ENCODE measurements at places on chromosomes 11 and 22.

DNA sequence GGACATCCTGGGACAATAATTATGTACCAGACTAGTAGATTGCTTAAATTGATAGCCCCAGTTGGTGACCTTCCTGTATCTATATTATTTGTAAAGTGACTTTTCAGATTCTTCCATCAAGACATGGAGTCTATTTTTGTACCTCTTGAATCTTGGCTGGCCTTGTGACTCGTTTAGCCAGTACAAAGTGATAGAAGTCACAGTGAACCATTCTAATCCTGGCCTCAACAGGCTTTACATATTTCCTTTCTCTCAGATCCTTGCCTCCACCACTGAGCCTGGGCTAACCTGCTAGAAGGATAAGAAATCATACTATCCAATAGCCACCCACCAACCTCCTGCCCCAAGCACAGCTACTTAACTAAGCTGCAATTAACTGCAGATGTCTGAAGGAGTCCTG, 37.5 kb upstream of the SLC6A5 start:
- DNase-seq = no peak

- no peak for DNase-seq
Observed at GRCh38 chr11:57179681-57180080, 2.1 kb upstream of the LRRC55 start.

GRCh38 chr11:122020902-122021301, 95.1 kb downstream of the BLID start:
- peak; percentile 70 for DNase-seq

GRCh38 chr11:87971354-87971753, 203.9 kb downstream of the RAB38 start:
- DNase-seq = no peak

GRCh38 chr11:114857281-114857680, 179.0 kb downstream of the NXPE2 start:
- no peak for DNase-seq

GRCh38 chr22:24831687-24832086, 25.7 kb downstream of the SGSM1 start:
- DNase-seq = no peak

GRCh38 chr11:19849947-19850593, 137.4 kb downstream of the NAV2 start:
- no peak for DNase-seq
